Stomach (tissue), 19 donors: ENCODE measurements at places on chromosomes 2 and 18. TPM values are rescaled to one million over a fixed set of nuclear protein-coding genes. Genes with fewer than 3 reads are reported as not detected.
A peak's percentile ranks its signal among the peaks of the same experiment; 100 is the strongest.

GRCh38 chr2:1806254-1806653 is 61.9 kb upstream of the PXDN start:
- H3K27ac ChIP-seq: no peak overlapping the region
- H3K4me3 ChIP-seq: no peak overlapping the region
- no peaks in the 10 kb centered on the region for H3K4me1 ChIP-seq
- H3K36me3 ChIP-seq: no peaks in the 10 kb centered on the region

DNA sequence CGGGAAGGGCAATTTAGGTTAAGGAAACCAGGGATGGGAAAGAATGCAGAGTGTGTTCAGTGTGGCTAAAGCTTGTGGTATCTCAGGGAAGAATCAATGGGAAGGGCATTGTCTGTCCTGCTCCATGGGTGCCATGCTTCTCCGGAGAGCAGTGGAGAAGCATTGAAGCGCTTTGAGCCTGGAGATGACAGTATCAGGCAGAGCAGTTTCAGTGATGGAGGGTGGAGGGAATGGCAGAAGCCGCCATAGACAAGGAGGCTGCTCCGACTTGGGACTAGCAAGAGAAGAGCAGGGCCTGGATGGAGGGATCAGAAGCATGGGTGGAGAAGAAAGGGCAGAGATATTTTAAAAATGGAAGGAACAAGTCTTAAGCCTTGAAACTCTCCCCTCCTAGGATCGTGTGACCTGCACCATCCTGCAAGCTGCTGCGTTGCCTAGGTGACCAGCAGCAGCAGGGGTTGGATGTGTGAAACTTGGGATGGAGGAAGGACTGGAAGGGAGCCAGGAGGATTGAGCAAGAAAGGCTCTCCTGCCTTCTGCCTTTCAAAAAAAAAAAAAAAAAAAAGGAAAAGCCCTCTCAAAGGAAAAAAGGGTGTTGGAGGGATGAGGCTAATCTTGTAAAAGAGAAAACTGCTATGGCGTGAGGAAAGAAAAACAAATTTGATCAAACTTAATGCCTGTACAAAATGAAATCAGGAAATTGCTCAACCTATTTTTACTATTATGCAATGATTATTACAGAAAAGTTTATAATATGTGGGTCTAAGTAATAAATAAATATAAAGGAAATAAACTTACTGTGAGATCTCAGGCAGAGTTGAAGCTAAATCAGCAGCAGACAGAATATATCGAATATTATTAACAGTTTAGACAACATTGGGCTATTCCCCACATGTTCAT is 493.8 kb upstream of the NRP2 start:
- no peak overlapping the region for H3K4me3 ChIP-seq
- H3K4me1 ChIP-seq: no peaks in the 10 kb centered on the region
- no peaks in the 10 kb centered on the region for H3K27me3 ChIP-seq
- H3K27ac ChIP-seq: no peak overlapping the region
- no peaks in the 10 kb centered on the region for H3K36me3 ChIP-seq

DNA sequence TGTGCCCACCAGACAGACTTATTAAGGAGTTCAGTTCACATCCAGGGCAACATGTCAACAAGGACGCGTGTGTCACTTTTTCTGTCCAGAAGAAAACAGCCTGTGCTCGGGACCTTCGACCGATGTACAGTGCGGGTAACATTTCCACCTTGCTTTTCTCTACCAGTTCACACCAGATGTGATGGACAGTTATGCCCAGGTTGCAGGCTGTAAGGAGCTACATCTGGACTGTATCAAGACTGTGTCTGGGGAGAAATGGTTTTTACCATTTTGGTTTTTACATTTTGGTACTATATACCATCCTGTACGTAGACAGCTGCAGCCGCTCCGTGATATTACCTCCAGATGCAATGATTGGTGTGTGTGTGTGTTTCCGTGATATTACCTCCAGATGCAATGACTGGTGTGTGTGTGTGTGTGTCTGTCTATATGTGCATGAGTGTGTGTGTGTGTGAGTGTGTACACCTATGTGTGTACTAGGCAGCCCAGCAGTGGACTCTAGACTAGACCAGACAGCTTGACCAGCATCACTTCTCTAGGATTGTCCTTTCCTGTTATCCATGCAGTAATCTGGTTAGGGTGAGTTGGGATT is 118.0 kb downstream of the COL6A3 start:
- no peak for DNase-seq
- no peaks in the 10 kb centered on the region for H3K36me3 ChIP-seq
- peaks cover 27% of the 10 kb centered on the region for H3K4me1 ChIP-seq
- no peaks in the 10 kb centered on the region for H3K27me3 ChIP-seq
- H3K4me3 ChIP-seq: no peak overlapping the region
- peak overlapping the region; percentile 63 for H3K27ac ChIP-seq

DNA sequence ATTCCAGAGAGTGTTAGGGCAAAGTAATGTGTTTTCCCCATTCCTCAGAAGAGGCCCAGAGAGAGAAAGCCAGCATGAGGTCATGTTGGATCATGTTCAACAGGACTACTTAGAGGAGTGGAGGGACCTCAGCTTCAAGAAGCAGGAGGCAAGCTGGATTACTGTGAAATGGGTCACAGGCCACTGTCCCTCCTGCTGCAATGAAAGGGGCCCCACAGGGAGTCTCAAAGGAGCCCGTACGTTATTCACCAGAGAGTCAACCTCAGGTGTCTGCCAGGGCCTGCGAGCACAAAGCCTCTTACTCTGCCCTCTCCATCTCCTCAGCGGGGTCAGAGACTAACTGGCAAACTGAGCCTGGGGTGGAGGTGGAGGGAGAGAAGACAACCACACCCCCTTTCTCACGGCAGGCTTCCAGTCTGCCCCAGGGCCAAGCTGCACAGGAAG is 27.2 kb upstream of the ACYP2 start:
- DNase-seq: no peak
- H3K27me3 ChIP-seq: no peaks in the 10 kb centered on the region
- H3K4me3 ChIP-seq: no peak overlapping the region
- H3K36me3 ChIP-seq: no peaks in the 10 kb centered on the region
- no peak overlapping the region for H3K27ac ChIP-seq

Gene SLC9A4
- total RNA-seq: 143 TPM

Gene SCTR
- total RNA-seq: 0.89 TPM

Gene ARHGAP28
- total RNA-seq: 2.7 TPM

Gene FAM110C
- not detected for total RNA-seq

GRCh38 chr18:71324356-71324755 is 1035.5 kb downstream of the SOCS6 start:
- H3K27ac ChIP-seq: no peak overlapping the region
- DNase-seq: no peak
- H3K4me1 ChIP-seq: no peaks in the 10 kb centered on the region
- no peaks in the 10 kb centered on the region for H3K27me3 ChIP-seq
- H3K4me3 ChIP-seq: no peak overlapping the region

Gene CHRNG
- not detected for total RNA-seq

GRCh38 chr2:192827735-192828134 is 633.0 kb upstream of the TMEFF2 start:
- no peak overlapping the region for H3K27ac ChIP-seq
- H3K27me3 ChIP-seq: no peaks in the 10 kb centered on the region
- no peaks in the 10 kb centered on the region for H3K36me3 ChIP-seq

Gene SERPINB3
- not detected for total RNA-seq

DNA sequence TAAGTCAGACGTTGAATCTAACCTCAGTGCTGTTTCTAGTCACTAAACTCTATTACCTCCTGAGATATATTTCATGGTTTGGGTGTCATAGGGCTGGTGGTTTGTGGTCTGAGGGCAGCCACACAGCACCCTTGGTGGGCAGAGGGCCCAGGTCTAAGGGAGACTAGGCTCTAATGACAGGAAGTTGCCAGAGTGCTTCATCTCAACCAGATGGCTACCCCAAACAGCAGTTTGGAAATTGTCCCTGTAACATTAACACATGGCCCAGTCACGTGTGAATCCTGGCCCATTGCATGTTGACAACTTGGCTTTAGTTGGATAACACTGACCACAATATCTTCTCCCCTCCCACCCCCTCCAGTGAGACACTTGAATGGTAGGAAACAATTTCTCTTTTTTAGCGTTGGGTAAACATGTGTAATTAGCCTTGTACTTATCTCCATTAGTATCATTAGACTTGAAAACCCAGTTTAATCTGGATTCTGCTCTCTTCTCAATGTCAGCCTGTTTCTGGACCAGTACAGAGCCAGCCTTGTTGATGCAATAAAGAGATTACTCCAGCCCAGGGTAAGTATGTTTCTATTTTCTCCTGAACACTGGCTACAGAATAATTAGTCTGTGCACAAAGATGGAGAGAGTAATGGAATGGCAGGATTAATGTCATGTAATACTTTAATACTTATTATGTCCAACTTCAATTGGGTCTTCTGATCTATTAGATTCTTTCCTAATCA is 187.8 kb upstream of the SIX3 start:
- H3K27ac ChIP-seq: no peak overlapping the region
- no peak overlapping the region for H3K4me3 ChIP-seq
- no peaks in the 10 kb centered on the region for H3K4me1 ChIP-seq
- H3K27me3 ChIP-seq: no peaks in the 10 kb centered on the region

DNA sequence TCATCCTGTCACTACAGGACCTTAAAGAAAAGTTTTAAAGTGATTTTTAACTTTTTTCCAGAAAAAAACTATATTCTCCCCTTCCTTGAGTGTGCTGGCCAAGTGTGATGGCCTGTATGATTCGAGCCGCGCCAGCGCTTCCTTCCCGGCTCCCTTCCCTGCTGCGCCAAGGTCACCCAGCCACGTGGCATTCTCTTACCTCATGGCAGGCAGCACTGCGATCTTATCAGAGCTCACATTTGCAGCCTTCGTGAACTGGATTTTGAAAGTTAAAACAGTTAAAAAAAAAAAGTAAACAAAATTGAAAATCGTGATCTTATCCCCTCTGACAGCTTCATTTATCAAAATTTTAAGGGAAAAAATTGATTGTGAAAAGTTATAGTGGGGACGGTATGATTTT is 279.8 kb downstream of the PTGR3 start:
- DNase-seq: peak; percentile 56
- no peaks in the 10 kb centered on the region for H3K36me3 ChIP-seq
- no peak overlapping the region for H3K27ac ChIP-seq
- no peaks in the 10 kb centered on the region for H3K27me3 ChIP-seq
- no peaks in the 10 kb centered on the region for H3K4me1 ChIP-seq

- peak overlapping the region; percentile 69 for H3K4me3 ChIP-seq
- H3K27ac ChIP-seq: peak overlapping the region; percentile 92
- H3K27me3 ChIP-seq: peaks cover 14% of the 10 kb centered on the region
- H3K4me1 ChIP-seq: peaks cover 24% of the 10 kb centered on the region
Measured at GRCh38 chr2:12716032-12716281, 779 bp upstream of the TRIB2 start.

DNA sequence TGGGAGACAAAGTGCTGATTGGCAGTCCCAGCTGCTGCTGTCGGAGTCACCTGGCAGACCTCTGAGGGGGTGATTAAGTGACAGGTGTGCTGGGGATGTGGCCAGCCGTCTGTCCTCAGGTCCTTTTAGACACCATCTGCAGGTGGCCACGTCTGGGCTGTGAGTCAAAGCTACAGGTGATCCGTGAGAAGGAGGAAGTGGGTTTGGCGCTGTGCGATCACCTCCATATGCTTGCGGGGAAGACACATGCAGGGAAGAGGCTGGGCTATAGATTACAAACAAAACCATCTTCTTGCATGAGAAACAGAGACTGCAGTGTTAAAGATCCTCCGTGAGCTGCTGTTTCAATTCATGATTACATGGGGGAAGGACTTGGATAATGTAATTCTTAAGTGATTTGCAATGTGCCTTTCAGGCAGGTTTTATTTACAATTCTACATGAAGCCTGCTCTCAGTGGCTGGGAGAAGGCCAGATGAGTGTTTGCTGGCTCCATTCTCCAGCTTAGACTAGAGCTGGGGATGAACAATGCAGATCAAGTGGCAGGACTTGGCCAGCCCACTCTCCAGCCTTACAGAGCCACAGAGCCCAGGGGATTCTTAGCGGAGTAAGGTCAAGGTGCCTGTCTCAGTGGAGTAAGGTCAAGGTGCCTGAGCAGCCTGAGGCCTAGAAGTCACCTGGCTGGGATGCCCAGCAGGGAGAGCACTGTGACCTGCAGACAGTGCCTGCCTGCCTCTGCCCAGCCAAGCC is 87.8 kb downstream of the LYPD1 start:
- DNase-seq: peak; percentile 57
- H3K27me3 ChIP-seq: no peaks in the 10 kb centered on the region
- H3K4me1 ChIP-seq: no peaks in the 10 kb centered on the region
- H3K36me3 ChIP-seq: no peaks in the 10 kb centered on the region
- H3K4me3 ChIP-seq: no peak overlapping the region
- H3K27ac ChIP-seq: no peak overlapping the region

DNA sequence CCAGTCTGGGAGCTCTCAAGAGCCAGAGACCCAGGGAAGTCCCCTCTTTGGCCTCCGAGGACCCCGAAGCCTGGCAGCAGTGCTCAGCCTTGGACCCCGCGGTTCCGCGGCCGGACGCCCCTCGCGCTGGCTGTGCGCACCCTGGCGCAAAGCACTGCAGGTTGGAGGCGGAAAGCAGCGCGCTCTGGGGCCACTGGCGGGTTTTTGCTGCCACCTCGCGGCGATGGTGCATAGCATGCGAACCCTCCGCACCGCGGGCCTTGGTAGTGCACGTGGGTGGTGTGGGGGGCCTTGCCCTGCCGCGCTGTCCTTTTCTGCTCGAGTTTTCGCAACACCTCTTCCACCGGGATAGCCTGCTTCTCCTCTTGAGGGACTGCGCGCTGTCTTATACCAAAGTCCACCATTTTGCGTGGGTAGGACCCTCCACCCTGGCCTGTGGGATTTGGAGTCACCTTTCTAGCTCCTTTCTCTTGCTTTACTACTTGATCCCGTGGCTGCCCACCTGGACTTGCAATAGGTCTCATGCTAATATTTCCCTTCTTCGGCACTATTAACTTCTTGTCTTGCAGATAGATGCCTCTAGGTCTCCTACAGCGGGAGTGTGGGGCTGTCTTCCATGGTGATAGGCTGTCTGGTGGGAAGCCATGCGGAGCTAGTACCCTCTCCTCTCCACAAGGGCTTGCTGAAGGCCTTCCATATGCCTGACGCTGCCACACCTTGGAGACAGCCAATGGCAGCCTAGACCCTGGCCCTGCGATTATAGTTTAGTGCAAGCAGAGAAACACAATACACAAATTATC is 14.3 kb downstream of the SIX3 start:
- H3K27ac ChIP-seq: no peak overlapping the region
- H3K4me1 ChIP-seq: peaks cover 48% of the 10 kb centered on the region
- peak; percentile 73 for DNase-seq
- peak overlapping the region; percentile 35 for H3K4me3 ChIP-seq
- no peaks in the 10 kb centered on the region for H3K36me3 ChIP-seq
- H3K27me3 ChIP-seq: peaks cover 87% of the 10 kb centered on the region

- no peak for DNase-seq
- no peaks in the 10 kb centered on the region for H3K36me3 ChIP-seq
- H3K27ac ChIP-seq: no peak overlapping the region
- H3K27me3 ChIP-seq: peaks cover 67% of the 10 kb centered on the region
- H3K4me3 ChIP-seq: no peak overlapping the region
Measured at GRCh38 chr2:174332217-174332963, 2.4 kb upstream of the SP9 start.

DNA sequence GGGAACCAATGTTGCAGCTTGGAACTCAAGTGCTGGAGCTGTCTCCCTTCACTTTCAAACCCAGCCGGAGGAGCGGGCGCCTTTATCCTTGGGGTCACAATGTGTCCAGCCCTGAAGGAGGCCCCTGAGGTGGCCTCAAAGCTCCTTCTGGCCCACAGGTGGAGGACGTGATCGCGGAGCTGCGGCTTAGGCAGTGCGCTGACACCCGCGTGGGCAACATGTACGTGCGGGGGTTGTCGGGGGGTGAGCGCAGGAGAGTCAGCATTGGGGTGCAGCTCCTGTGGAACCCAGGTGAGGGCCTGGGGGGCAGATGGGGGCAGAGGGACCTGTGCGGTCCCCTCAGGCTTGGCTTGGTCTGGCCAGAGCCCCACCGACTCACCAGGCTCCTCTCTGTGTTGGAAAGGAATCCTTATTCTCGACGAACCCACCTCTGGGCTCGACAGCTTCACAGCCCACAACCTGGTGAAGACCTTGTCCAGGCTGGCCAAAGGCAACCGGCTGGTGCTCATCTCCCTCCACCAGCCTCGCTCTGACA is 13.5 kb downstream of the ABCG8 start:
- no peaks in the 10 kb centered on the region for H3K4me1 ChIP-seq
- H3K27me3 ChIP-seq: peaks cover 46% of the 10 kb centered on the region
- H3K27ac ChIP-seq: no peak overlapping the region
- H3K36me3 ChIP-seq: no peaks in the 10 kb centered on the region
